ENCODE measurements at places on chromosomes 2 and 18.

GRCh38 chr2:53087262-53087873, 680.2 kb upstream of the CHAC2 start:
- DNase-seq: no peak

- peak; percentile 46 for DNase-seq
Observed at GRCh38 chr2:21118302-21118920, 5.4 kb upstream of the TDRD15 start.

GRCh38 chr2:118881490-118882129, 34.2 kb upstream of the EN1 start:
- peak; percentile 86 for DNase-seq

DNA sequence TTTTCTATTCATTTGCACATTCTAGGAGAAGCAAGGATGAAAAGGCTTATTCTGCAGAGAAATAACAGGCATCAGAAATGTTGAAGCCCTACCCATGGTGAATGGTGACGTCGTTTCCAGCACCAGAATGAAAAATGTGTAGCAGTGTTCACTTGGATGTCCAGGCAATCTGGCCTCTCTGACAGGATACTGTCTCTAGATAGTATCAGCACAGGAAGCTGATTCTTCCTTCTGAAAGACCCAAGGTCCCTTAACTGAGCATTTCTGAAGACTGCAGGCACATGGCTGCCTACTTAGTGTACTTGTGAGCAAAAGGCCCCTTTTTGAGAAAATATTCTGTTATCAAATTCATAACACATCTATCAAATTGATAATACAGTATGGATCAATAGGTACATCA, 234.1 kb downstream of the XIRP2 start:
- no peak for DNase-seq

GRCh38 chr2:223005496-223005895, 46.5 kb upstream of the KCNE4 start:
- DNase-seq: no peak

GRCh38 chr2:241746084-241746483, 11.7 kb downstream of the D2HGDH start:
- no peak for DNase-seq

DNA sequence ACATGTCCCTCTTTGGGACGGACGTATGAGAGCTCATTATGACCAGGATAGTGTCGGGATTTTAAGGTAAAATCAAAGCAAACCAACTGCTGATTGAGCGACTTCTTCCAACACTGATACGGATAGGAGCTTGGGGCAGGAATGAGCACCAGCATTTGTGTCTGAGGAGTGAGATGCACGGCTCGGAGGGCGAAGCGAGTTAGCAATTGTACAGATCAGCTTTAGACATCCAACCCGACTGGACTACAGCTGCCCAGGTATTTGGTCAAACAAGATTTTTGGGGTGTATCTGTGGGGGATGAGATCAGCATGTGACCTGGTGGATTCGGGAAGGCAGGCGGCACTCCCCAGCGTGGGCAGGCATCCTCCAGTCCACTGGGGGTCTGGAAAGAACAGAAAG, 76.1 kb downstream of the NDUFA10 start:
- no peak for DNase-seq
